ENCODE measurements at places on chromosomes 2 and 18. TPM values are rescaled to one million over a fixed set of nuclear protein-coding genes. Genes with fewer than 3 reads are reported as not detected.

Gene AMER3
- total RNA-seq = not detected

Gene ADI1
- 15.0 TPM for total RNA-seq

Gene ATP6V1C2
- total RNA-seq = not detected

Gene CERKL
- total RNA-seq = not detected

Gene TTLL4
- 39.6 TPM for total RNA-seq

Gene HRH4
- total RNA-seq = not detected

Gene LHCGR
- total RNA-seq = not detected

- no peak for DNase-seq
Observed at GRCh38 chr2:112812318-112813267, 24.0 kb downstream of the IL1B start.

GRCh38 chr2:172131713-172132555 is 29.2 kb upstream of the DLX2 start:
- no peak for DNase-seq

- DNase-seq = no peak
Observed at GRCh38 chr2:46995844-46996243, 80.2 kb upstream of the MCFD2 start.

GRCh38 chr2:165902934-165903333 is 50.6 kb downstream of the TTC21B start:
- no peak for DNase-seq

- DNase-seq = no peak
Observed at GRCh38 chr2:43831543-43832294, 6.9 kb downstream of the ABCG5 start.

DNA sequence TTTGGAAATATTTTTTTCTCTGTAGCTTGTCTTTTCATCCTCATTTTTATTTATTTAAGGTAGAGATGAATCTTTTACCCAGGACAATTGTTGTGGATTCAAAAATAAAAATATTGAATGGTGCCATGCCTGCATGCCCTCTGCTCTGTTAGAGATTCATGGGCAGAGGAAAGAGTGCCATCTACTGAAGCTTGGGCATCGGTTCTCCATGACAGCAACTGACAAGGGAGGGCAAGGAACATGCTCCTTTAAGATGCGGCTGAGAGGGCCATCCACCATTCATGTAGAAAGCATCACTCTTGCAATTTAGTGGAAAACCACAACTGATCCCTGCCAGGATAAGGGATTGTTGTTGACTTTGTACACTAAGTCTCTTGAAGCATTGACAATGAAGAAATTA is 79.9 kb downstream of the PARD3B start:
- no peak for DNase-seq

GRCh38 chr2:113273981-113274380 is 4.7 kb downstream of the PAX8 start:
- DNase-seq = no peak

GRCh38 chr2:240713071-240713927 is 21.6 kb downstream of the AQP12A start:
- no peak for DNase-seq

GRCh38 chr2:152431370-152432098 is 96.6 kb downstream of the FMNL2 start:
- DNase-seq = no peak

DNA sequence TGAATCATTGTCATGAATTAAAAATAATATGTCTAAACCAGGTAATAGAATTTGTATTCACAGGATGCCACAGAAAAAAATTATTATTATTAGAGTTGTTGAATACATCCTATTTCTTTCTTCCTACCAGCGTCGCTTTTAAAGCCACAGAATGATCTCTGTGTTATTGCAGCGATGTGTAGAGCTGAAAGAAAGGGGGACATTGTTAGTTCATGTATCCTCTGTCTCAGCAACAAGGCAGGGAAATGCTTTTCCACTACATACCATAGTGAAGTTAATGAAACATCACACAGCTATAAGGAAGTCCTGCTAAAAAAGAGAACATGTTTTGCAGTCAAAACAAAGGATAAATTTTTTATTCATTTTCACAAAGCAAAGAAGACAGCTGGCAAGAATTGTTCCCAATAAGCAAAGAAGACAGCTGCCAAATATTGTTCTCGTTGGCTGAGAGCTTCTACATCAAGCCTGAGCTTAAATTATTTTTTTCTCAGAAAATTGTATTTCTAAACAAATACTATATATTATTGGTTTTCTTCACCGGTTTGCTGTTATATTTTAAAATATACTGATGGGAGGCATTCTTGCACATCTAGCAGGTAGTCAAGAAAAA is 1234.4 kb downstream of the SUCLG1 start:
- no peak for DNase-seq

DNA sequence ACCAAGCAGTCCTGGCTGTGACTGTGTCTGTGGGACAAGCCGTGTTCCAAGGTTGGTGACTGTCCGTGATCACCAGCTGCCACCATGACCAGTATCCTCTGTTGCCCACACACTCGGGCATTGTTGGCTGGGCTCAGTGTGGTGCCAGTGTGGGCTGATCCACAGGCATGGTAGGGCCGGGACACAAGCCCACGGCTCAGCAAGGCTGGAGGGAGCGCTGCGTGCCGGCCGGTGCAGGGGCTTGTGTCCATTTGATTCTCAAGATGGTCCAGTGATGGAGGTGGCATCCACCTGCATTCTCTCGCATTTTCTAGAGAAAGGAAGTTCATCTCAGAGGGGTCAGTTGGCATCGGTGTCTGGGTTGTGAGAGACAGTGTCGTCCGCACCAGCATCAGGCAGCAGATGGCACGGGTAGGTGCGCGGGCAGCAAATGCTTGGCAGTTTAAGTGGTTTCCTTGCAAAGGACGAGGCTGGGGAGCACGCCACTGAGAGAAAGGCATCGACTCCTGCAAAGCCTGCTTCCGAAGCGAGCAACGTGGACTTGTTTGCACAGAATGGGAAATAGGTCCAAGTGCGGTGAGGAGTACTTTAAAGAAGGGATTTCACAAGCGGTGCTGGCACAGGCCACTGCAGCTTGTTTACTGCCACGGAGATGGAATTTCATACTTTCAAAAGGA is 20.9 kb downstream of the TWIST2 start:
- DNase-seq = no peak

DNA sequence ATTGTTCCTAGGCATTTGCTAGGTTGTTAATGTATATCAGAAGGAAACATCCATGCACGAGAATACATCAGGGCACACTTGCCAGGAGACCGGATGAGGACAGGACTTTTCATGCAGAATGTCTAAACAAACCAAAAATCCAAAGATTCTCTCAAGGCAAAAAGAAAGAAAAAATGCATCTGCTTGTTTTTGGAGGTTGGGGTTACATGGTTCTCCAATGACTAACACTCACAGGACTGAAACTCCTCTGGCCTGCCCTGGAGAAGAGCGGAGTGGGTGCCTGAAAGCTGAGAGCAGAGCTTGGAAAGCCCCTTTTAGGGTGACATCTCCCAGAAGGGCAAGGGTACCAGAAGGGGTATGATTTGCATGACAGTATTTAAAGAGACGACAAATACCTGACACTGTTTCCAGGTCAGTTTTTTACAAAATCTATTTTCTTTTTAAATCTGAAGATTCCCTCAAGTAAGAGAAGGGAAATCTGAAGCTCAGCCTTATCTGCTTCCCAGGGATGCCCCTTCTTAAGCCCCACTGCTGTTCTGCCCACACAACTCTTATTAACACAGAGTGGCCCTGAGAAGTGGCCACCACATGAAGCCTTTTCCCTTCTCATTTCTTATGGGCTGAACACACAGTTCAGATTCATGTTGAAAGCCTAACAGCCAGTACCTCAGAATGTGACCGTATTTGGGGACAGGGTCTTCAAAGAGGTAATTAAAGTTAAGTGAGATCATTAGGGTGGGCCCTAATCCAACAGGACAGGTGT is 216.4 kb downstream of the STK39 start:
- DNase-seq = no peak

DNA sequence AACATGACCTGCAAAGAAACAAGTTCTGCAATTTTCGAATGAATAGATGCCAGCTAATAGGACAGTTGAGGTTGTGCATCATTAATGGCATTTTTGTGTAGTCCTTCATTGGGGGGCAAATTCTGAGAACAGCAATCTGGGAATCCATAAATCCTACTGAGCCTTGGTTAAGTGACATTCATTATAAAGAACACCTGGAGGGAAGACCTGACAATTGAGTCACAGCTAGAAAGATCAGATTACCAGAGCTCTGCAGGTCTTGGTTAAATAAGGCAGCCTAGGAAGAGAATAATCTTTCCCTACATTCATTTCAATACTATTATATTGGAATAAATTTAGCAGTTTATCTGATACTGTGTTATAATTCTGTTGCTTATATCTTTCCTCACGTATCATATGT is 14.3 kb downstream of the KCNH7 start:
- DNase-seq = no peak

GRCh38 chr2:127577208-127577475 is 41.7 kb downstream of the MYO7B start:
- DNase-seq = no peak

DNA sequence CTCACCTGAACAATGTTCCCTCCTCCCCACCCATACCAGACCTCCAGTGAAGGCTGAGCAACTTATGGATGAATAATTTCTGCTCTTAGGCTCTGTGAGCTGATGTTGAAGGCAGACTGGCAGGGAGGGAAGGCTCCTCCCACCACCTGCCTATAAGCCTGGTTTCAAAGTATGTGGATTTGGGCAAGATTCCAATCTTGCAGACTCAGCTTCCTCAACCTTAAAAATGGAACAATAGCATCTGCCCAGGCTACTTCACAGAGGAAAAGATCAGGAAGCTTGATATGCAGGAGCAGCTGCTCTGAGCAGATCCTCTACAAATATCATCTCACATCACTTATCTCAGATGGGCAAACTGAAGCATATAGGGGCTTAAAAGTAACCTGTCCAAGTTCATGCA is 112.2 kb downstream of the ZFP36L2 start:
- no peak for DNase-seq

- DNase-seq = no peak
Observed at GRCh38 chr2:73223821-73224220, 9.2 kb downstream of the PRADC1 start.

DNA sequence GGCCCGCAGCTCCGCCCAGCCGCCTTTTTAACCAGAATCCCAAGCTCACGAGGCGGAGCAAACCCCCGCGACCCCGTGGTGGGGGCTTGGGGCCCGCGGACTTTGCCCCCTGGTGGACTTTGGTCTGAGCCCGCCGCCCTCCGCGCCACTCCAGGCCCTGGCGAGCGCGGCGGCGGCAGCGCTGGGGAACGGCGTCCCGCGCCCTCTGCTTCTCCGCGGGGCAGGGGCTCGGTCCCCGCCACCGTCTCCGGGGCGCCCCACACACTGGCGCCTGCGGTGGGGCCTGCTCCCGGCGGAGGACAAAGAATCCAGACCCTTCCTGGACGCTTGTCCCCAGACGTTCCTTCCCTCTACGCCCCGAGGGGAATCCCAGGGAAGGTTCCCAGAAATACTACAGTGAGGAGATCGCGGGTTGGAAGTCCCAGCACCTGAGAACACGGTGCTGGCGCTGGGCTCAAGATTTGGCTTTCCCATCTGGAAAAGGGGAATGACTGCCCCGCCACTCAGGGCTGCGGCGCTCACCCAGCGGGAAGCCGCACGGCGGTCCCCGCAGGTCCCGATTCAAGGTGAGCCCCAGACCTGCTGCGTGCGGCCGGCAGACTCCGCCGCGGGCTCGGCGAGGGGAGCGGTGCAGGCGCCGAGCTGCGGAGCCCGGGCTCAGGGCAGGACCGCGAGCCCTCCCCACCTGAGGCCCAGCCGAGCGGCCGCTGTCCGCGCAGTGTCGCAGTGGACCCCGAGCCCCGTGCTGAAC is at the start of gene HAAO:
TSS of gene HAAO (minus strand) at position 1 of the 751 bp plus-strand sequence. CDS start 47 bp downstream, outside the sequence.
- DNase-seq = no peak

- DNase-seq = no peak
Observed at GRCh38 chr2:170369894-170370293, 191.9 kb downstream of the MYO3B start.

GRCh38 chr2:169716238-169716886 is 17.3 kb upstream of the KLHL23 start:
- DNase-seq = no peak

- DNase-seq = no peak
Observed at GRCh38 chr2:222483513-222484039, 59.2 kb downstream of the SGPP2 start.

DNA sequence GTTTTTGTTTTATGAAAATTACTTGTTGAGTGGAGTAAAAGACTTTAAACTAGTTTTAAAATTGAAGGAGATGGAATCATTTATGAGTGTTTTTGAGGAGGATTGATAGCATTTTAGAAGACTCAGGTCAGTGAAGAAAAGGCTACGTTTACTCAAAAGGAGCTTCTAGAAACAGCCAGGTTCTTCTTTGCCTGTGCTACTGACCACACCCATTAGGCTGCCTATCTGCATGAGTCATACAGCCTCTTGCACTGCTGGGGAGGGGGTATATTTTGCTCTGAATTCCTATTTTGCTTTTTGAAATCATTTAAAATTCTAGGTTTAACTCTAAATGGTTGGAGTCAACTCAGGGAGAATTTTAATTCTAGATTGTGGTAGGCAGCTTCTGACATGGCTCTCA is 22.3 kb downstream of the EFEMP1 start:
- no peak for DNase-seq

- DNase-seq = no peak
Observed at GRCh38 chr2:147800316-147800715, 44.5 kb upstream of the ACVR2A start.

DNA sequence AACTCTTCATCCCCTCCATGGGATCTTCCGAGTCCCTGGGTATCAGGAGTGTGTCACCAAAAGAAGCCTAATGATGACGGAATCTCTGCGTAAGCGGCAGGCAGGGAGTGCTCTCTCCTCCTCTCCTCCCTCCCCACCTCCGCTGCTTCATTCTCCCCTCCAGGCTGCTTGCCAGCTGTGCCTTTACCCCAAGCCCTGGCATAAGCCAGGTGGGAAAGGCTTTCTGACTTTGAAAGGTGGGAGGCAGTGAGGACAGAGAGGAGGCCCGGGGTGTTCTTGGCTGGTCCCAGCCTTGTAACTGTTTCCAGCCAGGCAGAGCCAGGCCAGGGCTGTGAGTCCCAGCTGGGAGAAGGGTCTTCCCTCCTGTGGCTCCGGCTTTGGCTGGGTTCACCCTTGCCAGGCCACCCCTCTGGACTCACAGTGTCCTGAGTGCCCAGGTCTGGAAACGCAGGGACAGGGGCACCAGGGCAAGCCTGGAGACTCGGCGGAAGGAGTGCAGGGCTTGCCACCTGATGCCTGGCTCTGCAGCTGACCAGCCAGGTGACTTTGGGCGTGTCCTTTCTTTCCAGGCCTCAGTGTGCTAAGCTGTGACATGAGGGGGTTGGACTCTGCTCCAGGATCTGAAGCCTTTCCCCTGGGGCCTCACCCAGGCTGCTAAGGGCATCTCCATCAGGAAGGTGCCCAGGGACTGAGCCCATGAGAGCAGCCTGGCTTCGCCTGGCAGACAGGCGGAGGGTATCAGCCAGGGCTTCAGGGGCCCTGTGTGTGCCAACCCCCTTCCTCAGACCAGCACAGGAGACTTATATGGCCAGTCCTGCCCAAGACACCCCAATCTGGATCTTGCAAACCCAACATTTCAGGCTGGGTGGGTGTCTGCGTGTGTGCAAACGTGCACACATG is 32.7 kb upstream of the HPCAL1 start:
- no peak for DNase-seq
